ENCODE measurements at places on chromosomes 2 and 18. TPM values are rescaled to one million over a fixed set of nuclear protein-coding genes. Genes with fewer than 3 reads are reported as not detected.

The EN1 gene
- total RNA-seq = not detected

- no peak for DNase-seq
These were observed 105.5 kb downstream of the THADA start for GRCh38 chr2:43490252-43490786.

DNA sequence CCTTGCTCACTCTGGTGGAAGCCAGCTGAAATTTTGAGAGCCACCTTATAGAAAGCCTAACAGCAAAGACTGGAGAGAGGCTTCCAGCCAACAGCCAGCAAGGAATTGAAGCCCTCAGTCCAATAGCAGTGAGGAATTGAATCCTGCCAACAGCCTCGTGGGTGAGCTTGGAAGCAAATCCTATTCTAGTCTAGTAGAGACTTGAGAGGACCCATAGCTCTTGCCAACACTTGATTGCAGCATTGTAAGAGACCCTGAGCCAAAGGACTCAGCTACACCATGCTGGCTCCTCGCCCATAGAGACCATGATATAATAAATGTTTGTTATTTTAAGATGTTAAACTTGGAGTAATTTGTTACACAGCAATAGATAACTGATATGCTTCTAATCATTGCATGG lies 403.0 kb upstream of the TNP1 start:
- DNase-seq = no peak

GRCh38 chr18:13354402-13354801 lies 135.8 kb downstream of the LDLRAD4 start:
- DNase-seq = no peak

DNA sequence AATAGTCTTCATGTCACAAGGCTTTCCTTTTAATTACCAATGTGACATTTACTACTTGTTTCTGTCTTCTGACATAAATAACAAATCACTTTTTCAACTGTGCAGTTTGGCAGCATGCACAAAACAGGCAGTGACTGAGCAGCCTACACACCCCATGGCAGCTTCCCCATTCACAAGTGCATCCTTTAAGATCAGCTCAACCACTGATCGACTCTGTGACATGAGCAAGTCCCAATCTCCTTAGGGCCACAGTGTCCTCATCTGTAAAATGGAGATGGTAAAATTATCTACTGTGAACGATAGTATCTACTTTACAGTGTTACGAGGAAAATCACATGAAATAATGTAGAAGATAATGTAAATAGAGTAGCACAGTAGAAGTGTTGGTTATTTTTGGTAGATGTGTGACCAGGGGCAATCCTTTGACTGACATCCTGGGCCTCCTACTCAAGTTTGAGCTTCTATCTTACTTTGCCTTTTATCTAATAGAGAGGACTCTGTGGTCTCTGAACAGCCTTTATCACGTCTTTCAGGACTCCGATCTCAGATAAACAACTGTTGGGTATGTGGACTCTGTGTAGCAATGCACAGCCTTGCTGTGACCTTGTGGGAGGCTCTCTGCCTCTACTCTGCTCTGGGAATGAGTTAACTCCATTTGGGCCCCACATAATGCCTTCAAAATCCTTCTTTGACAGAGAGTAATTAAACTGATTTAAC lies 120.6 kb downstream of the PIGN start:
- DNase-seq = no peak

DNA sequence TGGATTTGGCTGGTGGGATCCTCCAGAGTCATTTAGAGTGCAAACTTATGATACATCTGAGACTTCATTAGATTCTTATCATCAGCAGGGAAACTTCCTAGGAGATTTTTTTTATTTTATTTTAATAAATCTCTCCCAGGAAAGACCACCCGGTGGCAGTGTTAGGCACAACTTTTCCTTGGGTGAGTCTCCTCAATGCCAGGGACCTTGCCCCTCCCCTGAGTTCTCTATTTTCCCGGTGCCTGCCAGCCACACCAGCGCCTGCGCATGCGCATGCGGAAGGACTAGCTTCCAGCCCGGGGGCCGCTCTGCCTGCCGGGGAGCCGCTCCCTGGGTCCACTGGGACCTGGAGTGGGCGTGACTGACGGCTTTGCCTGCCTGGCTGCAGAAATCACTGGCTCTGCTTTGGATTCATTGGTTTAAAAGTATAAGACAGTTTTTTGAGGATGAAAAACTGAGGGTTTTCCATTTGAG lies 86.6 kb downstream of the TMEM182 start:
- no peak for DNase-seq

GRCh38 chr2:46493241-46493970 lies 14.0 kb downstream of the TMEM247 start:
- peak; percentile 28 for DNase-seq

DNA sequence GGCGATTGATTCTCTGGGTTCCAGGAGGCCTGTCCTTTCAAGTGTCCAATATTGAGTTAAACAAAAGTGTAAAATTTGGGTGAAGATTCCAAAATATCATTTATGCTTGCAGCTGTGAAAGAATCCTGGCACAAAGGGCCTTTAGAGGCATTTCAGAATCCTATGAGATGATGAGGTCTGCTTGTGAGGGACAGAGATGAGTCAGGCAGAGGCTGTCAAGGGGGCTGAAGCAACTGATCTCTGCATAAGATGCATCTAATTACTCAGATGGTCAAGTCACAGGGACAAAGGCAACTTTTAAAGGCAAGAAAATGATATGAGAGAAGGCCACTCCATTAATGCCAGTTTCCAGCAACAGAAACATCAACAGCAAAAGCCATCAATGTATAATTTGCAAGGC lies 78.8 kb downstream of the FHOD3 start:
- no peak for DNase-seq

DNA sequence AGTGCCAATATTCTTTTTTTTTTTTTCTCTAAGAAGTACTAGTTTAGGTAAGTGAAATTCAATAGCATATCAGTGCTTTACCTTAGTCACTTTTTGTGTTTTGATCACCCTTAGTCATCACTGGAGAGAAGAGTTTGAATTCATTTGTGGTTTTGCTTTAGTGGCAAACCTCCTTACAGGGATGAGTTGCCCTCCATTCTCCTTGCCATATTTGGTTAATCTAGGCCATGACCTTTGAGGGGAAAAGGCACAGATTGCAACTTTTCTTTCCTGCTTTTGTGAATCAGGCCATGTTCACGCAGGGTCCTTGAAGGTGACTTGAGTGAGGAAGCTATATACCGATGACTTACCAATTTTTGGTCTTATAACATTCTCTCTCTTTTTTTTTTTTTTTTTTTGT lies 34.4 kb downstream of the PLEKHA3 start:
- no peak for DNase-seq

GRCh38 chr18:56986829-56987228 lies 160.1 kb upstream of the BOD1L2 start:
- no peak for DNase-seq

The LIMS2 gene
- total RNA-seq = 20.1 TPM

DNA sequence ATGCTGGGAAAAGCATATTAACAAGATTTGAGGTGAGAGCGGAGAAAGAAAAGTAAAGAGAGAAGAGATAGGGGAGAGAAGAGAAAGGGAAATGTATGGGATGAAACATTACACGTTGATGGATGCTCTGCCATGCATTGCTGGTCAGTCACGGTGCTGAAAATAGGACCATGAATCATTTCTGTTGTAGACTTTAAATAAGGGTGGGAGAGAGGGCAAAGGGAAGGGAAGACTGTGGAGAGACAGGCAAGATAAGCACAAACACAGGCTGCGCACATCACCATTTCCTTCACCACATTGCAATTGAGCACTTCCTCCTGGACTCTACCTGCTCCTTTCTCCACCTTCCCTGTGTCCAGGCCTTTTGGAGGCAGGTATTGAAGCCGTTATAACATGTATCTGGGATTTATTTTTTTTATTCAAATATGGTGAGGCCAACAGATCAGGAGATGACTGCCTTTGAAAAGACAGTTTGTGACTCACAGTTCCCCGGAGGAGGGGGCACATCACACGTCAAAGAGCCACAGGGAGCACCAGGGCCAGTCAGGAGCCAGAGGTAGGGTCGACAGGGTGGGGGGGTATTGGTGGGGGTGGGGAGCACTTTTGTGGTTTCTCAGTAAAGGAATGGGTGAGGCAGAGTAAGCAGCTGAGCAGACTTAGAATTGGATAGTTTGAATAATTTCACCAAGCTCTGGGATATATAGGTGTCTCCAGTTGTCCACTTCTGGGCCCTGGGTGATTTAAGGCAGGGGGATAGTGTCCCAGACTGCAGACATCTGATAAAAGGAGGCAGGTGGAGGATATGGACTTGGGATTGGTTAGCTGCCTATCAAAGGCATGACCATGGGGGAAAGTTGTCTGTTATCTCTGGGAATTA lies 372.8 kb upstream of the ST6GAL2 start:
- no peak for DNase-seq

The KIAA2012 gene
- not detected for total RNA-seq

GRCh38 chr2:140650825-140651224 lies 1480.0 kb downstream of the LRP1B start:
- DNase-seq = no peak

The SLC38A11 gene
- not detected for total RNA-seq

DNA sequence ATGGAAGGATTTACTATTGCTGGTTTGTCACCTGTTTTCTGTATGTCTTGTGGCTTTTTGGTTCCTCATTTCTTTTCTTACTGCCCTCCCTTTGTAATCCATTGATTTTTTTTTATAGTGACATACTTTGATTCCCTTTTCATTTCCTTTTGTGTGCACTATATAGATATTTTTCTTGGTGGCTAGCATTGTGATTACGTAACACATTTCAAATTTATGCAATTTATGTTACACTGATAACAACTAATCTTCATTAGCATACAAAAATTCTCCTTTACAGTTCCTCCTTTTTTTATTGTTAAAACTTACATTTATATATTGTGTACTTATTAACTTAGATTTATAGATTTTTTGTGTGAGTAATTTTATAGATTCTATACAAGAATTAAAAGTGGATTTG lies 80.6 kb downstream of the OTX1 start:
- no peak for DNase-seq

GRCh38 chr2:215958257-215958656 lies 55.1 kb downstream of the MREG start:
- no peak for DNase-seq

DNA sequence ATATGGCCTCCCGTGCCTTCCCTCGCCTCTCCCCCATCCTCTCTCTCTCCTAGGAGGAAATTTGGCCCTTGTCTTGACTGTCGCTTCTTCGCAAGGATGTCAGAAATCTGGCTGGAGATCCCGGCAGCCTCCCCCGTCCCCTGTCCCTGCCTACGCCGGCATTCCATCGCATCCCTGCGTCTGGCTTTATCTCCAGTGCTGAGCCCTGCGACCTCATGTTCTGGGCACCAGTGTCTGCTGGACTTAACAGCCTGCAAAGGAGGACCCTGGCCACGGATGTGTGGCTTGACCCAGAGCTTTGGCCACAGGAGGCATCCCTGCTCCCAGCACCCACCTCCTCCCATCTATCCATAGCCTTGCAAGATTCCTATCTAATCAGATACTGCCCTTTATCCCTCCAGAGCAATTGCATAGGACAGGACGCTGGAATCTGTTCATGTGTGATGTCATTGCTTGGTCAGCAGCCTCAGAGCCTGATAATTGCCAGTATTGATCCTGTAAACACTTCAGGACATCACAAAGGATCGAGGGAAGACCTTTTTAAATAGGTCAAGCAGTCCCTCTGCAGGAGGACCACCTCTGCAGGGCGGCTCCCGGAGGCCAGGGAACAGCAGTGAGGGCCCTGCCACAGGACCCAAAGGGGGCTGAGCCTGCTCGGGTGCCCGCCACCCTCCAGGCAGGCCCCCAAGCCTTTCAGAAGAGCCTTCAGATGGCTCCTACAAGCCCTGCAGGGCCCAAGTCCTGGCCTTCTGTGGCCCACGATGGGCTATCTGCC lies 168.2 kb downstream of the TWIST2 start:
- no peak for DNase-seq

- DNase-seq = no peak
These were observed 19.1 kb downstream of the SERTAD2 start for GRCh38 chr2:64634345-64635267.

DNA sequence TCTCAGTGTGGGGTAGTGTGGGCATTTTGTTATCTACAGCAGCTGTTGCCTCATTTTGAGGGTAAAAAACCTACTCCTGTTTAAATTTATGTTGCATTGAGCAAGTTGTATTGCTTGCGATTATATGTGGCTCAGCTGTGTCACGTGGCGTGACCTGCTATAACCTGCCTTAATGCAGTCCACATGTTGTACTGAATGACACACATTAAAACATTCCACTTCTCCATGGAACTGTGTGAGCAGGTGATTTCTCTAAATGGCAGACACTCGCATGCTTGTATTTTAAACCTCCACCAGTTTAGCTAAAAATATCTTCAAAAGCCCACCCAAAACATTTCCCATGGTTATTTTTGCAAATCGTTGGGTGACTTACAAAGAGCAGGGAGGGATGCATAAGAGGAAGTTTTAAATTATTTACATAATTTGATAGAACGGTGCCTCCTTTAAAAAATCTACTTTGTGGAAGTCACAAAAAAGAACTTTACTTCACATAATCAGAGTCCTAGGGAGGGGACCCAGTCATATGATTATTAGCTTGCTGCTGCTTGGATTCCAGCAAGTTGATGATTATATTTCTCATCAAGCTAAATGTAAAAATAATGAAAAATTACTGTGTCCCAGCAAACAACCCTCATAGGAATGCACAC lies 163.3 kb upstream of the ZEB2 start:
- no peak for DNase-seq

GRCh38 chr18:39389800-39390379 lies 1824.3 kb upstream of the CELF4 start:
- no peak for DNase-seq

The TMEM200C gene
- total RNA-seq = not detected

DNA sequence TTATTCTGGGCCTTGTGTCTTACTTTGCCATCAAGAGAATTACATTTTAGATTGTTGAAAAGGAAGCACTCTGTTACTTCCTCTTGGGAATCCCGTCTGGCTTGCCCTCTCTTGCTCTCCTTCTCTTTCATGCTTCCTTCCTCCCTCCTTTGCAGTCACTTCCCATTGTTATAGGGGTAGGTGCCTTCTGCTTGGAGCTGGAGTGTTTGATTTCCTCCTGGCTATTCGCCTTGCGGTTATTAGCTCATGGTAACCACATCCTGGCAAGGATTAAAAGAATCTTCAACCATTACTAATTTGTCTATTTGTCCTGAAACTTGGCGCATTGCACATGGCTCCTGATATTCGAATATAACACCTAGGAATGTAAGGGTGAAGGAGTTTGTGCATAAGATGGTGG lies 115.0 kb downstream of the CERS6 start:
- peak; percentile 37 for DNase-seq

DNA sequence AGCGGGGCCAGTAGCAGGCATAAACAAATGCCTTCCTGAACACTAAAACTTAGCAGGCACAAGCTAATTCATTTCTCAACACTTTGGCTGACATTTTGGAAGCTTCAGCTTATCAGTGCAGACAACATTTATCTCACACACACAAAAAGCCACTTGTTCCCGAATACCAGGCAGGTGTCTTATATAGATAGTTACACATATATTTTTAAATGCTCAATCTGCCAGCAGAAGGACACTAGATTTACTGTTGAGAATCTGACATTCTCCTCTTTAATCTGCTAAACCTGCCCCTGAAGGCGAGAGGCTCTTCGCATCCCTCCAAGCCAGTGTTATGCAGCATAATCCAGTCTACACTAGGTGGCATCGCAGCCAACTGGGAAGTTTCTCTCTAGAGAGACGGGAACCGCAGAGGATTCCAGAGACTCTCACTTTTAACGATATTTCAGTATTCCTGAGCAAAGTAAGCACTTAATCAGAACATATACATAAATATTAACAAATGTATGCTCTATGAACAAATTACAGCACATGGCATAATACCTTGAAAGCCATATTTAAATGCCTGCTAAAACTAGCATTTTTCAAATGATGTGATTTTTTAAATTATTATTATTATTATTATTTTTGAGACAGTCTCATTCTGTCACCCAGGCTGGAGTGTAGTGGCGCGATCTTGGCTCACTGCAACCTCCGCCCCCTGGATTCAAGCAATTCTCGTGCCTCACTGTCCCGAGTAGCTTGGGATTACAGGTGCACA lies 90.2 kb upstream of the SCG2 start:
- peak; percentile 82 for DNase-seq

The DCDC2C gene
- under 0.01 TPM for total RNA-seq
